A549 treated with RU486 at 1 μM for 4 hours (cell line): ENCODE measurements at places on chromosomes 16 and 17. TPM values are rescaled to one million over a fixed set of nuclear protein-coding genes. Genes with fewer than 3 reads are reported as not detected.

GRN gene
- 197 to 268 TPM (median 233 TPM) in 5 replicates for total RNA-seq

ADCY9 gene
- 5.8 to 8.0 TPM (median 6.7 TPM) in 5 replicates for total RNA-seq

KIF1C gene
- total RNA-seq, result 100 to 115 TPM (median 110 TPM) in 5 replicates

HLF gene
- 0.05 to 0.42 TPM (median 0.19 TPM) in 5 replicates for total RNA-seq

HAP1 gene
- total RNA-seq, result 0.69 to 2.9 TPM (median 1.5 TPM) in 5 replicates

IL17C gene
- total RNA-seq, result not detected in 5 replicates

PPP1R27 gene
- 0.27 to 0.61 TPM (median 0.32 TPM) in 3 of 5 replicates, not detected in the others for total RNA-seq

TP53TG3 gene
- 0.42 to 0.82 TPM (median 0.45 TPM) in 3 of 5 replicates, not detected in the others for total RNA-seq

CALB2 gene
- 6.7 to 9.8 TPM (median 7.3 TPM) in 5 replicates for total RNA-seq

ZNF624 gene
- total RNA-seq, result 2.0 to 3.2 TPM (median 2.1 TPM) in 5 replicates

CD300E gene
- not detected in 5 replicates for total RNA-seq

ST6GALNAC2 gene
- total RNA-seq, result 0.28 to 0.70 TPM (median 0.33 TPM) in 4 of 5 replicates, not detected in the other

ZG16B gene
- total RNA-seq, result 0.73 to 1.3 TPM (median 0.93 TPM) in 5 replicates

ZNF469 gene
- total RNA-seq, result 7.6 to 16.0 TPM (median 11.1 TPM) in 5 replicates

CX3CL1 gene
- total RNA-seq, result 0.07 to 0.28 TPM (median 0.11 TPM) in 5 replicates

PPP1R1B gene
- 0.13 TPM in 1 of 5 replicates, not detected in the others for total RNA-seq

CBX8 gene
- 13.1 to 22.3 TPM (median 20.3 TPM) in 5 replicates for total RNA-seq

PTGES3L gene
- total RNA-seq, result 0.70 to 1.6 TPM (median 1.1 TPM) in 5 replicates

TOM1L1 gene
- 32.2 to 42.3 TPM (median 39.6 TPM) in 5 replicates for total RNA-seq

TBC1D3G gene
- total RNA-seq, result 0.07 TPM in 1 of 5 replicates, not detected in the others

SOX15 gene
- total RNA-seq, result 0.16 to 0.30 TPM (median 0.19 TPM) in 5 replicates

SCARF1 gene
- 0.22 to 0.37 TPM (median 0.32 TPM) in 5 replicates for total RNA-seq

KRT222 gene
- total RNA-seq, result 0.30 to 0.59 TPM (median 0.38 TPM) in 4 of 5 replicates, not detected in the other

SMPD3 gene
- 0.09 to 0.29 TPM (median 0.11 TPM) in 5 replicates for total RNA-seq

DPEP1 gene
- 0.31 to 0.90 TPM (median 0.73 TPM) in 5 replicates for total RNA-seq

KRTAP1-4 gene
- not detected in 5 replicates for total RNA-seq

SCNN1G gene
- 0.02 to 0.07 TPM in 2 of 5 replicates, not detected in the others for total RNA-seq
